Hindlimb muscle (tissue), 1 donor: ENCODE measurements at places on chromosomes 12 and 14. TPM values are rescaled to one million over a fixed set of nuclear protein-coding genes. Genes with fewer than 3 reads are reported as not detected.

DNA sequence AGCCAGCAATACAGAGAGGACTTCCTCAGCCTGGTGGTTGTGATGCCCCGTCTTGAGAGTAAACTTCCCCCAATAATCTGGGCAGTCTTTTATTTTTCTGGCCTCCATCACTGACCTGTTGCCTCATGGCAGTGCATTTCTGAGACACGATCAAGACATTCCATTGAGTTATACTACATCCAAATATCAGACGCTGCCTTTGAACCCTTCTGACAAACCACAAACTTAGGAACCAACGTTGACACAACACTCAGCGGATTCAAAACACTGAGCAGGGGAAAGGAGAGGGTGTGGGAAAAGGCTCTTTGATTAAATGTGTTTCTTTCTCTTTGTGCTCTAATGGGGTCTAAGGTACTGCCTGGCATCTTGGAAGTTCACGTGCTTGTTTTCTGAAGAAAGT is 100.7 kb upstream of the TBX5 start:
- DNase-seq, result no peak

DNA sequence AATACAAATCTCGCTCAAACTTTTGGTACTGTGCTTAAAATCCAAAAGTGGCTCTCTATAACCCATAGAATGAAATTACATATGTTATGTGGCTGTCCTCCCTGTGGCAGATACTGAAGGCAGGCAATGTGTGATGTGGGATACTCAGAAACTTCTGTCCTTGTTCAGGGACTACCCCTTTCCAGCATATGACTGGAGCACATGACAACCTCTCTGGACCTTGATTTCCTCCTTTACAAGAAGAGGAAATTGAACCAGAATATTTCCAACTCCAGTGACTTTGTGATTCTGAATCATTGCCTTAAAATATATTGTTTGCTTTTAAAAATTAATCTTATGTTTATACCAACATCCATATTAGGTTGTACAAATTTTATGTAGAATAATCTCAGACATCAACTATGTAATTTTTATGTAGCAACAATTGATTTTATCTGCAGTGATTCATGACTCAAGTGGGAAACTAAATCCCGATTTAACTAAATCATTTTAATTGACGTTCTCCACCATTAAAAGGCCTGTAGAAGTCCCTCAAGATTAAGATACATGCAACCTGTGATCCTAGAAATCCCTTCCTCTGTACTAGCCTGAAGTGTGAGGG is 162.4 kb downstream of the AKAP6 start:
- no peak for DNase-seq

GRCh38 chr12:91110311-91110924 is 876 bp downstream of the LUM start:
- no peak for DNase-seq

DNA sequence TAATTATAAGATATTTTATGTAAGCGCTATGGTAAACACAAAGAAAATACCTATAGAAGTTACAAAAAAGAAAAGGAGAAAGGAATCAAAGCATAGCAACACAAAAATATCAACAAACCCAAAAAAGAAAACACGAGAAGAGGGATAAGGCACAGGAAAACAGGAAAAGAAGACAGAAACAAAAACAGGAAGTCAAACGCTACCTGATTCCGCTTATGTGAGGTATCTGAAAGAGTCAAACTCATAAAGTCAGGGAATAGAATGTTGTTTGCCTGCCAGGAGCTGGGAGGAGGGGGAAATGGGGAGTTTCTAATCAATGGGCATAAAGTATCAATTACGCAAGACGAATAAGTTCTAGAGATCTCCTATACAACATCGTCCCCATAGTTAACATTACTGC is 39.9 kb upstream of the GPR132 start:
- DNase-seq, result no peak

GRCh38 chr12:108356835-108357806 is 18.0 kb upstream of the CMKLR1 start:
- DNase-seq, result no peak

- DNase-seq, result peak; percentile 35
Observed at GRCh38 chr12:47741340-47741703, 16.0 kb upstream of the ENDOU start.

DNA sequence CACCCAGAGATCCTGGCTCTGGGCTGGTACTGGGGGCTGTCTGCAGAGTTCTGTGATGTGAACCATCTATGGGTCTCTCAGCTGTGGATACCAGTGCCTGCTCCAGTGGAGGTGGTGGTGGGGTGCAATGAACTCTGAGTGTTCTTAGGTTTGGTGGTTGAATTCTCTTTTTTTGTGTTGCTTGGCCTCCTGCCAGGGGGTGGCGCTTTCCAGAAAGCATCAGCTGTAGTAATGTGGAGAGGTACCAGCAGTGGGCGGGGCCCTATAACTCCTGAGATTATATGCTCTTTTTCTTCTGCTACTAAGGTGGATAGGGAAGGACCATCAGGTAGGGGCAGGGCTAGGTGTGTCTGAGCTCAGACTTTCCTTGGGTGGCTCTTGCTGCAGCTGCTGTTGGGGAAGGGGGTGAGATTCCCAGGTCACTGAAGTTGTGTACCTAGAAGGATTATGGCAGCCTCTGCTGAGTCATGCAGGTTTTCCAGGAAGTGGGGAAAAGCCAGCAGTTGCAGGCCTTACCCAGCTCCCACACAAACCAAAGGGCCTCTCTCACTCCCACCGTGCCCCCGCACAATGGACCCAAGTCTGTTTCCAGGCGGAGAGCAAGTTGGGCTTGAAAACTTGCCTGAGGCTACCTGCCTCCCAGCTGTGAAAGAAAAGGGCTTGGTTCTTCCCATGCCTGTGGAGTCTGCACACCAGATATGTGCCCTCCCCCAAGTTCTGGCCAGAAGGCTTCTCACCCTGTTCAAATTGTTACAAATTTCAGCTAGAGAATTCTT is 18.6 kb downstream of the CCER1 start:
- no peak for DNase-seq

DNA sequence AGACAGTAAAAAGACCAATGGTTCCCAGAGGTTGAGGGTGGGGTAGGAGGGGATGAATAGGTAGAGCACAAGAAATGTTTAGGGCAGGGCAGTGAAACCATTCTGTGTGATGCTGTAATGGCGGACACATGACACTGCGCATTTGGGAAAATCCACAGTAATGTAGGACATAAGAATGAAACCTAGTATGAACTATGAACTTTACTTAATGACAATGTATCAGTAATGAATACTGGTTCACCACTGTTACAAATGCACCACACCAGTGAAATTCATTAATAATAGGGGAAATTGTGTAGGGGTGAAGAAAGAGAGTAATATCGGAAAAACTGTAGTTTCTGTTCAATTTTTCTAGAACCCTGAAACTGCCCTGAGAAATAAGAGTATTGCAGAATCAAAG is 5.6 kb downstream of the ERH start:
- DNase-seq, result no peak

GRCh38 chr12:91019455-91019854 is 14.7 kb upstream of the EPYC start:
- no peak for DNase-seq

GRCh38 chr14:103721334-103722120 is 5.9 kb downstream of the ZFYVE21 start:
- DNase-seq, result no peak

- no peak for DNase-seq
Observed at GRCh38 chr14:60958146-60958545, 22.7 kb downstream of the TRMT5 start.

- no peak for DNase-seq
Observed at GRCh38 chr14:95928751-95929150, 52.1 kb downstream of the TUNAR start.

DNA sequence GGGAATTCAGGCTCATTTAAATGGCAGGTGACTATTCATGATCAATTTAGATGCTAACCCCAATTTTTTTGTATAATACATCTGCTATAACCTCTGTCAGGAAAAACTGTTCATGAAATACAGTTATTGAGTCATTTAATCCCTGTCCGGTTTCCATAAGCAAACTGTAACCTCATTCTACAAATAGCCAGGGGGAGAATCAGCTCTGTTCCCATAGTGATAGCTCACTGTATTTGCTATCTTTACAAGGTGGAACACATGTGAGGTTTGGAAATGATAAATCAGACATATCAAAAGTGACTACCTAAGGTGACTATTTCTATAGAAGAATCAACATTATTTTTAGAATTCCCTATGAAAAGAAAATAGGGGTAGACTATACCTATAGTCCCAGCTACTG is 38.6 kb upstream of the VPS33A start:
- DNase-seq, result no peak

DNA sequence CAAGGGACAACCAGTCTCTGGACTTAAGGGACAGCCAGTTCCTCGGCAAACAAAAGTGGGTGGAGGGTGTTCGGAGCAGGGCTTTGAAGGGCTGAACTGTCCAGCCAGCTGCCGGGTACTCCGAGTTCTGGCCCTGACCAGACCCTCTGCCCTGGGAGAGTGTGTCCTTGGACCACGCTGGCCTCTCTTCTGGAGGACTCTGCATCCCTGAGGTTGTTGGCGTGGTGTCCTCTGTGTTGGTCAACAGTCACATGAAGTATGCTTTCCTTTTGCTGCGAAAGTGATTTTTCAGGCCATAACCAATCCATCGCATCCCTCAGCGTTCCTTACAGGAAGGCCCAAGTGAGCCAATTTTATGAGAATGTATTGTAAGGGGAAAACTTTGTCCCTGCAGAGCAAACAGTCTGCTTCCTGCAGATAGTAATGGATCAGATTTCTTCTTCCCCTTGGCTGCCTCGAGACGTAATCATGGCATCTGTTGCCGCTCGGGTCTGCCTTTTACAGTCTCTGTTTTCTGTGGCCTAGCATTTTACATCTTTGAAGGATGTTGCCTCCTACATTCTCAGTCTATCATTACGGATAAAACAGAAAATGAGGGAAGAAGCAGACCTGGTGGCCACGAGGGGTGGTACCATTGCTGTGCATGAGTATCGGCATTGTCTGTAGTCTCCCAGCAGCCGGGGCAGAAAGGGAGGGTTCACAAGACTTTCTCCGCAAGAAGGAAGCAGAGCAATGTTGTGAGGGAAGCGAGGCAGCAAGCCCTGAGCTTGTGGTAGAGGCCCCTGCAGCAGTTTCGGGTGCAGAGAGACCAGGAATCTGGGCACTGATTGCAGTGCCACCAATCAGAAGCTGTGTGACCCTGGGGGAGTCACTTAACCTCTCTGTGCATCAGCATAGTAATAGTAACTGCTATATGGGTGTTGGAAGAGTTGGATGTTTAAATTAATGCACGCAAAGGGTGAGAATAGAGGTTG is 47.4 kb downstream of the SMIM41 start:
- DNase-seq, result no peak

- DNase-seq, result no peak
Observed at GRCh38 chr12:66800046-66800445, 121.2 kb upstream of the GRIP1 start.

KRT2 gene
- polyA plus RNA-seq, result 0.08 TPM

GRCh38 chr12:3014641-3015040 is 55.4 kb downstream of the TEAD4 start:
- no peak for DNase-seq

DNA sequence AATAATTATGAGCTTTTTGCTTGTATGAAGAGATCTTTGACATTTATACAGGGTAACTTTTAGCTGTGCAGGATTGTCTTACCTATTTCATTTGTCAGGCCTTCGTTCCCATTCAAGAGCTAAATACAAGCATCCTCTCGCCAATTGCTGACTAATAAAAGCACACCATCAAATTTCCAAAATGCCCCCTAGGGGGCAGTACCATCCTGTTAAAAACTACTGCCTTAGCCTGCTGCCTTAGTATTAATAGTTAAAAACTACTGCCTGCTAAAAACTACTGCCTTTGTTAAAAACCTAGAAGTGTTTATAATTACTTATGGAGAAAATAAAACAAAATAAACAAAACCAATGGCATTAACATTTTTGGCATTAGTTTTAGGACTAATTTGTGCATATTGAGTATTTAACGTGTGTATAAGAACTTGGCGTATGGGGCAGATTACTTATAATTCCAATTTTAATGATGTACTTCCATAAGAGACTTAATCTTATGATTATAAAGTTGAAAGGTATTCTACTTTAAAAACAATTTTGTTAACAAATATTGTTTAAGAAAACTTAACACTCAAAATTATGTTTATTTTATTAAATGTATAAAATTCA is 3.0 kb upstream of the IFI27L2 start:
- peak; percentile 50 for DNase-seq

KRT3 gene
- not detected for polyA plus RNA-seq

GRCh38 chr12:13686260-13686659 is 295.1 kb downstream of the GRIN2B start:
- DNase-seq, result no peak

NRXN3 gene
- 0.40 TPM for polyA plus RNA-seq

- no peak for DNase-seq
Observed at GRCh38 chr12:100801320-100801719, 6.7 kb downstream of the ANO4 start.

GRCh38 chr14:58488550-58488949 is 61.0 kb downstream of the KIAA0586 start:
- DNase-seq, result no peak
